CD4-positive, CD25-positive, alpha-beta regulatory T cell (primary cell): ENCODE measurements at places on chromosomes 5 and 9. TPM values are rescaled to one million over a fixed set of nuclear protein-coding genes. Genes with fewer than 3 reads are reported as not detected.

MEF2C gene
- polyA plus RNA-seq = not detected

LHX6 gene
- not detected for polyA plus RNA-seq

CEL gene
- not detected for polyA plus RNA-seq

SLC9A3 gene
- 2.8 TPM for polyA plus RNA-seq

TMEM252 gene
- not detected for polyA plus RNA-seq

FREM1 gene
- polyA plus RNA-seq = not detected

PRR7 gene
- polyA plus RNA-seq = 10.2 TPM

REEP5 gene
- 76.7 TPM for polyA plus RNA-seq

NEUROG1 gene
- not detected for polyA plus RNA-seq

TMEM232 gene
- 1.9 TPM for polyA plus RNA-seq
